ENCODE measurements at places on chromosomes 12 and 14.

DNA sequence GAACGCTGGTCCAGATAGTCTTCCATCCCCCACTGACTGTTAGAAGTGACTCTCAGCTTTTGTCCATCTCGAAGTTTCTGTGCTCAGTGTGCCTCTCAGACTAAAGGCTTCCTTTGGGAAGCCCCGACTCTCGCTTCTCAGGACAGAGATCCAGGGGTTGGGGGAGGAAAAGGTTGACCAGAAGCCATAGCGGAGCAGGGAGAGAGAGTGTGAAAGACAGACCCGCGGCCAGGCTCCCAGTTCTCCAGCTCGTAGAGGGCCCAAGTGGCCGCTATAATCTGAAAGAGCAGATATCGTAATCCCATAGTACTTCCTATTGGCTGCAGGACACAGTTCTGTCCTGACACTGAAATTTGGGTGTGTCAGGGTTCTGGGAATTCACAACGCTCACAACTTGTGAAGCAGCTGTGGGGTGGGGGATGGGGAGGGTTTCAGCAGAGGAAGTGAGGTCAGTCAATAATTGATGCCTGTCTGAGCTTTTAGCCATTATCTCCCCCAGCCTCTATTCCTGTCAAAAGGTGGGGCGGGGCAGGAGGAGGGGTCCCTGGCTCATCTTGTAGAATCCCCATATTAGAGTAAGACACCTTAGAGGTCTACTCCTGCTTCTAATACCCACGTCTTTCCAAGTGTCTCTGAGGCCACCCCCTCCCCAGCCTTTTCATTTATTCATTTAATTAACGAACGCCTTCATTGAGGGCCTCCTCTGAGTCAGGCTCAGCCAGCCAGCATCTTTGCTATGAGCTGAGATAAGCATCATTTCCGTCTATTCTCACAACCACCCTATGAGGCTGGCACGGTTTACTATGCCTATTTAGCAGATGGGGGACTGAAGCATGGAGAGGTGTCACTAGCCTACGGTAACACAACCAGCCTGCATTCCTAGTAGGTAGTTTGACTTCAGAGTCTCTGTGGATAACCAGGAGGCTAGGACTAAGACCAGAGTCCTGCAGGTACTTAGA lies 1.6 kb upstream of the ACVRL1 start:
- DNase-seq, result no peak

DNA sequence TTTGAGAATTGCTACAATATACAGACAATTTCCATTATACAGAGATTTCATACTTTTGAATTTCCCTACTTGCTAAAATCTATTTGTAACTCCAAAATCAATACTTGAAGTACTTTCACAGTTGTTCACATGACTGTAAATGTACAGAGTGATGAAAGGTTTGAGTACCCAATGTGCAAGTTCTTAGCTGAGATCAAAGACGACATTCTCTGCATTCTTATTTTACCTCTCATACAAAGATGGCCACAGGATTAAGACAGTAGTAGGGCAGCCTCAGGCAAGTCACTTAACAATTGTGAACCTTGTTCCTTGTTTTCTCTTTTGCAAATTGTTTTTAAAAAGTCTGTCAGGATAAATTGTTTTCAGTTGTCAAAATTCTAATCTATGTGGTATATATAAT lies 255.9 kb upstream of the KITLG start:
- DNase-seq, result no peak

GRCh38 chr12:94603434-94604365 lies 46.7 kb downstream of the TMCC3 start:
- no peak for DNase-seq

- no peak for DNase-seq
Observed at GRCh38 chr14:86299994-86300393, 770.0 kb downstream of the FLRT2 start.

GRCh38 chr12:459430-460258 lies at the start of gene B4GALNT3:
TSS of gene B4GALNT3 (plus strand) at chr12:459939. CDS start at chr12:460377, 438 bp downstream.
- peak; percentile 45 for DNase-seq

- DNase-seq, result peak; percentile 57
Observed at GRCh38 chr12:50536831-50537537, 32.2 kb downstream of the DIP2B start.

DNA sequence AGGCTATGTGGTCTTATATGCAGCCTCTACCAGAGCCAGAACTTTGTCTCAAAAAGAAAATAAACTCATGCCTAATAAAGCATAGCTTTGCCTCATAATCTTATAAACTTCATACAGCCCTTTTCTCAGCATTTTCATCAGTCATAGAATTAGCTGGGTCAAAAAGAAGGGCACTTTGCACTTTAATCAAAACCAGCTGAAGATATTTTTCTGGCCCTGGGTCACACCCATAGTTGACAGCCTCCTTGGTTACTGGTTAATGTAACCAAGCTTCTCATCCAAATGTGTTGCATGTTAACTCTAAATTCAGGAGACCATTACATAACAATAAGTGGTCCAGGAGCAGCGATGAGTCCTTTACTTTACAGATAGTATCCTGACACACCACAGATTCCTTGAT lies 558.2 kb downstream of the FLRT2 start:
- no peak for DNase-seq

DNA sequence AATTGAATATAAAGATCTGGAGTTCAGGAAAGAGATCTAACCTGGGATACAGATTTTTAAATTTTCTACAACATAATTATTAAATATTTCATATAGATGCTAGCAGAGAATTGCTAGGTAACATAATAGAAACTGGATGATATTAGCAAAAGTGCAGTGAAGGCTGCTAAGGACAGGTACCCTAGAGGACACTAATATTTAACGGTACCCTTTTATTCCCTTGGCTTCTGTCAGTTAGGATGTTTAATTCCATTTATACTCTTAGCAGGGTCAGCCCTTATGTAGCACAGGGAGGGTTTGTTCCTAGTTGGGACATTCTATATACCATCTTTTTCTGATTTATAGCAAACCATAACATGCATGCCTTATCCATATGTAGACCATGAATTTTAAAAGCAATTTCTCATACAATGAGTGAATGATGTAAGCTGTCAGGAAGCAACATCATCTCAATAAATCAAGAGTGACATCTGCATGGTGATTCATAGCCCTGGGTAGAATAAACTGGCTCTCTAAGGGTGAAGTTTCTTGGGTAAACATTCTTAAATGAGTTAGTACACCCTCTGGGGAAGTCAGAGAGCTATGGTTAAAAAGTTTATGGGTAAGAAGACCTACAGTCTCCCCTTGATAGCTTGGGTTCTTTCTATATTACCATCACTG lies 404.4 kb upstream of the MGAT4C start:
- DNase-seq, result no peak

- DNase-seq, result no peak
Observed at GRCh38 chr14:48568688-48569087, 893.3 kb upstream of the MDGA2 start.

- no peak for DNase-seq
Observed at GRCh38 chr12:114998118-114998749, 314.3 kb upstream of the TBX3 start.

GRCh38 chr14:103928011-103928890 lies at the start of gene TDRD9:
TSS of gene TDRD9 (plus strand) at chr14:103928456. CDS start at chr14:103928510, 54 bp downstream.
- peak; percentile 12 for DNase-seq

- no peak for DNase-seq
Observed at GRCh38 chr14:92160619-92161018, 38.9 kb downstream of the CPSF2 start.

DNA sequence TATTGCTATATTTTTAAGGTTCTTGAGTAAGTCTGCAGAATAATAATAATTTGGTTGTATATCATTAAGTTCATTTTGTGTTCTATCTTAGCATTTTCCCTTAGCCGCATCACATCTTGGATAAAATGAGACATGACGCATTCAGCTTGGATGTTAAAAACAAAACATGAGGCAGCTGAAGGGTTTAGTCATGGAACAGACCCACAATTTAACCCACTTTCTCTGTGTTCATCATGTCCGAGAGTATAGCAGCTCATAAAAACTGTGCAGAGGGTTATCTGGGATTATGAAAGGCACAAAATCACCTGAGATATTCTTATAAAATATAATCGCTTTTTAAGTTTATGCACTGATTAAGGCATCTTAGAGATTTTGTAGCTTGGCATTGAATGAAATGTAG lies 219.3 kb downstream of the TRHDE start:
- no peak for DNase-seq

- no peak for DNase-seq
Observed at GRCh38 chr12:65574867-65575266, 249.4 kb upstream of the HMGA2 start.

DNA sequence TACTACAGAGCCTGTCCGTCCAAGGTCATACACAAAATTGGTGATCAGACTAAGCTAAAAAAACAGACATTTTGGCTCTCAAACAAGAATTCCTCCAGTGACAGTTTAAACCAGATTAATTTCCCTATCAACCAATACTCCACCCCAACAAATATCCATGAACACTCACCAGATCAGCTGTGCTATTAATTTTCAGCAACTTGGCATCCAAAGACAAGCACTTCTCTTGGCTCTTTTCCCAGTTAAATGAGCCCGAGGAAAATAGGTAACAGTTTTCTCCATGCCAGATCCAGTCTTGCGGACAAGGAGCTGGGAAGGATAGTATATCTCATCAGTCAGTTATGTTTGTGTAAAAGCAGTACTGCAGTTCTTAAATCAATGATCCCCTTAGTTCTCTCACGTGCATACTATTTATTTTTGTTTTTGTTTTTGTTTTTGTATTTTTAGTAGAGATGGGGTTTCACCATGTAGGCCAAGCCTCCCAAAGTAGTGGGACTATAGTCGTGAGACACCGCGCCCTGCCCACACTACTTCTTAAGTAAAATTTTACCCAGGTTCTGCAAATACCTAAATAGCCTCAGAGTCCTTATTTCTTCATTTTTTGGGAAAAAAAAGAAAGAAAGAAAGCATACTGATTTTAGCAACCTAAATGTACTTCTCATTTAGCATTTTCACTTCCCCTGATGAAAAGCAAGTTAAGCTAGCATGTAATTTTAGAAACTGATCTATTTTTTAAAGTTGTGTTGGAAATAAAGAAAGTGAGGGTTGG lies 11.1 kb downstream of the OLR1 start:
- DNase-seq, result no peak

DNA sequence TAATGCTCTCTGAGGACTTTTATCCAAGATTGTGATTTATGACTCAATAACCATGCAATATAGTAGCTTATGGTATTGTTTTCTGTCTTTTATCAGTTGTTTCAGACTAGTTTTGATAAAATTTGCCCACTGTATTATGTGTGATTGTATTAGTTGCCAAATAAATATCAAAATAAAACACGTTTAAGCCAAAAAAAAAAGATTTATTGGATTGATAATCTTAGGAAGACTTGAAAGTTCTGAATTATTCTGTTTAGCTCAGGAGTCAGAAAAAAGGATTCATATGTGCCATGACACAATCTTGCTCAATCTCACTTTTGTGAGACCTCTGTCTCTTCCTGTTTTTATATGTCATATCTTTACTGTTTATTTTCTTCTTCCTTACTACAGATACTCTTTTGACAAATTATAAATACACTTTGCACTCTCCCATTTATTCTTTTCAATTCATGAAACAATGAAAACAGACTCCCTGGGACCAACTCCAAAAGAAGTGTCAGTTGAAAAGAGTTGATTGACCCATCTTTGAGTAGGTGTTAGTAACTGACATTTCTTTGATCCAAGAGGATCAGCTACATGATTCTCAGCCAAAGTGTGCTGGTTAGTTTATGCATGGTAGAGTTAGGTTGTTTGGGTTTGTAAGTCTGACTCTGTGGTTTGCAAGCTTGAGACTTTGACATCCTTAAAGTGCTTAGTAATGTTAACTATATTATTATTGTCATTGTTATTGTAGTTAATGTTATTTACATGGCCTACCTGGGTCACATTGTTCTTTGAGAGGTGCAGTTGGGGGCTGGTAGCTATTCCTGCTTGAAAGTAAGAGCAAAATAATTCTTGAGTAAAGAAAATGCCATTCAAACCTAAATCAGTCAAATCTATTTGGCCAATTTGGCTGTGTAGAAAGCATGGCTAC lies 2.5 kb downstream of the OR6C76 start:
- no peak for DNase-seq

- DNase-seq, result no peak
Observed at GRCh38 chr12:125776212-125776611, 711.0 kb downstream of the AACS start.

GRCh38 chr12:74285773-74286172 lies 251.9 kb upstream of the ATXN7L3B start:
- DNase-seq, result no peak

DNA sequence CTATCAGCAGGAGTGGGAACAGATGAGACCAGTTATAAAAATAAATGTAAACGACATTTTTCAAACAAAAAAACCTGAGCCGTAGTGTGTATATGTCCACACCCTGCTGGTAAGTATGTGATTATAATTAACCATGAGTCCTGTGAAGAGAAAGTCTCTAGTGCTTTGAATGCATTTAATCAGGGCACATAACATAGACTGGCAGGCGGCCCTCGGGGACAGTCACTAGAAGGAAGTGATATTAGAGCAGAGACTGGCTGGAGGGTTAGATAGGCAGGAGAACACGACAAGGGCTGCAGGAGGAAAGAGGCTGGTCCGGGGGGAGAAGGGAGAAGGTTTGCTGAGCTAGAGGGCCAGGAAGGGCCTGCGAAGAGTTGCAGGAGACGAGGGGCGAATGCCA lies 23.8 kb upstream of the ELK3 start:
- no peak for DNase-seq

DNA sequence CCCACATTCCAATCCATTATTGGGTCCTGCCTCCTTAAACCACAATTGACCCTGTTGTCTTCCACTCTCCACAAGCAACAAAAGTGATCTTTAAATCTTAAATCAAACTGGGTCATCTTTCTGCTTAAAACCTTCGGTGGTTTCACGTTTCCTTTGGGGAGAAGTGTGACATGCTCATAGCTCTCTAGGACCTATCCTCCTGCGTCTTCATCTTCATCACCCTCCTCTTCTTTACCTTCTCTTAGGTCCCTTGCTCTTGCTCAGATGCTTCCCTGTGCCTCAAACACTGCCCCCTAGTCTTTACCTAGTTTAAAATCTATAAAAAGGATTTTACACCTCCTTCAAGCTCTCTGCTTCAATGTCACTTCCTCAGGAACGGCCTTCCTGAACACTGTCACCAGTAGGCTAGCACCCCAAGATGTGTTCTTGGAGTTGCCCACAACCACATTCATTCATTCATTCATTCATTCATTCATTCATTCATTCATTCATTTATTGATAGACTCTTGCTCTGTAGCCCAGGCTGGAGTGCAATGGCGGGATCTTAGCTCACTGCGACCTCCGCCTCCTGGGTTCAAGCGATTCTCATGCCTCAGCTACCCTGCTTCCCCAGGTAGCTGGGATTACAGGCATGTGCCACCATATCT lies 46.8 kb downstream of the GALNT4 start:
- DNase-seq, result no peak

DNA sequence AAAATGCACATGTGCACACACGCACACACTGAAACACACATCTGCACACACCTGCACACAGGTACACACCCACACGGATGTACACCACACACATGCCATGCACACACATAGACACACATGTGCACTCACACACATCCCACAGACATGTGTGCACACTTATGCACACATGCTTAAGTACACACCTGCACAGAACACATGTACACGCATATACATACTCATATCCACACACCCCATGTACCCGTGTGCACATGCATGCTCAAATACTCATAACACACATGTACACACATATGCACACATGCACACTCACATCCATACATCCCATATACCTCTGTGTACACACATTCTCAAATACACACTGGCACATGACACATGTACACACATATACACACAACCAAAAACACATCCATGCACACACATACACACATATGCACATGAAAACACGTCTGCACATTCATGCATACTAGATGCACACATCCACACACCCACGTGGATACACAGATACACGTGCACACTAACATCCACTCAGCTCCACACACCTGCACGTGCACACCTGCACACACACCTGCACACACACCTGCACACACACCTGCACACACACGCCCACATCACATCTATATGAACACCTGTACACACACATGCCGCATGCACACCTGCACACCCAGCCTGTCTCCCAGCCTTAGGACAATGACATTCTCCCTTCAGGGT lies 336.7 kb downstream of the ADGRD1 start:
- no peak for DNase-seq

Measured in NCI-H1417 treated with DMSO at 0.1 percent for 48 hours (cell line).